ENCODE measurements at places on chromosomes 13 and 19.
A peak's percentile ranks its signal among the peaks of the same experiment; 100 is the strongest.

DNA sequence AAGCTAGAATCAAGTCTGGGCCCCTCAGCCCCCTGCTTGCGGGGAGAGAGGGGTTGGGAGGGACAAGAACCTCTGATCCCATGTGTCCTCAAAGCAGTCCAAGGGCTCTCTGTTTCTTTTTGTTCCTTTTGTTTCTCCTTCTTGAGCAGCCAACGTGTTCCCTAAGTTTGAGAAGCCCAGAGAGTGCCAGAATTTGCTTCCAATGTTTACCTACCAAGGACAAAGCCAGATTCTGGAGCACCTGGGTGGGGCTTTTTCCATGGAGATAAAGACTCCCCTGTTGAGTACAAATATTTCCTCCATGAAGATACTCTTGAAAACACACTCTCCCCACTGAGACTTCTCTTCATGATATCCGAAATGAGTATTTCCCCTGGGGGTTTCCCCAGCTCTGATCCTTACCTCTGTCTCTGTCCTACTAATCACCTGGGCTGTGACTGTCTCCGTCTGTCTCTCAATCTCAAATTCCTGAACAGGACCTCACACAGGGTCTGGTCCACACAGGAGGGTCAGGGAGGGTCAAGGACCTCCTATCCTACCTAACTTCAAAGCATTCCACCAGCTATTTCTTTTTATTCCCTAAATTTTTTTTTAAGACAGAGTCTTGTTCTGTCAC is 27.4 kb downstream of the CD177 start:
- no peak for DNase-seq

DNA sequence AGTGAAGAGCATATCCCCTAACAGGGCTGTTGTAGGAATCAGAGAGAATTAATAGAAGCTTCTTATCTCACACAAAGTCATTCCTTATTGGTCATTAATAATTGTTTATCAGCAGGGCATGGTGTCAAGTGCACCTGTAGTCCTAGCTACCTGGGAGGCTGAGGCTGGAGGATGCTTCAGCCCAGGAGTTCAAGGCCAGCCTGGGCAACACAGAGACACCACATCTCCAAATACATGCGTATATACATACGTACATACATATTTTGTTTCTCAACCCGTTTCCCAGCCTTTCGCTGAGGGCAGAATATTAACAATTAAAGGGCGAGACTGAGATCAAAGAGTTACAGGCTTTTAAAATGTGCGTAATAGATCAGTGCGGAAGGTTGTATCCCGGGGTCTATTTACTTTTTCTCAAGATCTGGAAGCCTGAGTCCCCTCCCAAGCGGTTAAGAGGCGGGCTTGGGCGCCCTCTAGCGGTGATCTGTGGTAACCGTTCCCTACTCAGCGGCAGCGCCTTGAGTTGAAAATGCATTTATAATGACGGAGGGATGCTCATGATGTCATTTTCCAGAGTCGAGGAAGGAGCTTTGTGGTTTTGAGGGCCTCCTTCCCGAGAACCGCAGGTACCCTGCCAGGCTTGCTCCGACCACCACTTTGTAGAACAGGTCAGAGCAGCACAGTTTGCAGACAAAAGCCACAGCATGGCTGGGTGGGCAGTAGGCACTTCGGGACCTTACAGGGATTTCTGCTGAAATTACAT is 169.6 kb upstream of the GPR12 start:
- peak; percentile 89 for DNase-seq

- no peak for DNase-seq
Observed at GRCh38 chr19:48473161-48473966, 4.2 kb downstream of the CYTH2 start.

GRCh38 chr13:49058761-49059160 is 83.0 kb downstream of the FNDC3A start:
- DNase-seq, result no peak

GRCh38 chr13:31755803-31756212 is 16.5 kb downstream of the RXFP2 start:
- DNase-seq, result no peak

DNA sequence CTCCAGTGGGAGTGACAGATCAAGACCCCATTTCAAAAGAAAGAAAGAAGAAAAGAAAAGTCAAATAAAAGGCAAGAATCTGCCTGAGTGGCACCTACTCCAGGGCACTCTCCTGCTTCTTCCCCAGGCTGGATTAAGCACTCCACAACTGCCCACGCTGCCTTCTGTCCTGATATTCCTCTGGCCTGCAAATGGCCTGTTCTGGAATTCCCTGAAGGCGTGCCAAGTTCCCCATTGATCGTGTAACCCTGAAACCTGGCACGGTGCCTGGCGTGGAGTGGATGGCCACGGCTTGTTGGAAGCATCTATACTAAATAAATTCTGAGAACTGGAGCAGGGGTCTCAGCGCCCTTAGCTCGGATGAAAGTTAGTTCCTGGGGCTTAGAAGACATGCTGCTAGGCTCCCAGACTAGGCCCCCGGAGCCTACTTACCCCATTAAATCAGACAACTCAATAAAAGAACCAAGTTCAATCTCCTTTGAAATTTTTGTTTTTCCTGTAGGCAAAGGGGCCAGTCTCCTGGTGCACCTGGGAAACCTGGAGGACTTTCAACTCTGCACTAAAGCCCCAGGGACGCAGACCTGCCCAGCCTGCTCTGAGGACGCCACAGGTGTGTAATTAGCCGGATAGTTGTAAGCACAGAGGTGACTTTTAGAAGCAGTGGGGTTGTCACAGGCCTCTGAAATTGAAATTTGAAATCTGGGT is 21.9 kb downstream of the ANKRD27 start:
- DNase-seq, result peak; percentile 66

DNA sequence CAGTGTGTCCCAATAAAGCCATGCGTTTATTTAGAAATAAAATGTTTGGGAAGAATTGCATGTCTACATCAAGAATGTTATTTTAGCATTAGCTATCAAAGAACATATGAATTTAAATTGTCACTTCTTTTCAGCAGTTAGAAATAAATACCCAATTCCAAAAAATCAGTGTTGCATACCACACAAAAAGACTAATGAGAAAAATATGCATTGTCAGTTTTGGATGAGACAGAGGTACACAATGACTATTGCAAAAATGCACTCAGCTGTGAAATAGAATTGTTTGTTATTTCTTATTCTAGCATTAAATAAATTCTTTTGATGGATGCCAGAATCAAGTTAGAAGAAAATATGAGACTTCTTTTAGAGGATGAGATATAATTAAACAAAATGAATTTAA is 833.9 kb downstream of the SLITRK1 start:
- no peak for DNase-seq

DNA sequence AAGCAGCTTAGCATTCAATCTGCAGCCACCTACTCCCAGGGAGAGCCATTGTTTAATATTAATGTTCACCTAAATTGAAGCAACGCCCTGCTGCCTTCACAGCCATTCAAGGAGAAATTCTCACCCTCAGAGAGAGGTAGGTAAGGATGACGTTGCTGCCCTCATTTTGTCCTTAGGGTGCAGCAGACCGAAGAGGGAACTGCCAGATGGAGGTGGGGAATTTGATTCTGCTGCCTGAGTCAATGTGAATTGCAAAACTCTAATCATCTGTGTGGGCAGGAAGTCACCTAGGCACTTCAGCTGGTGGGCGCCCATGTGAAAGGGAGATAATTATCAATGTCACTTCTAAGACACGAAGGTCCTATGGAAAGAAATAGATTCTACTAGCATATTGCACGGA is 503.4 kb downstream of the TBC1D4 start:
- DNase-seq, result no peak

DNA sequence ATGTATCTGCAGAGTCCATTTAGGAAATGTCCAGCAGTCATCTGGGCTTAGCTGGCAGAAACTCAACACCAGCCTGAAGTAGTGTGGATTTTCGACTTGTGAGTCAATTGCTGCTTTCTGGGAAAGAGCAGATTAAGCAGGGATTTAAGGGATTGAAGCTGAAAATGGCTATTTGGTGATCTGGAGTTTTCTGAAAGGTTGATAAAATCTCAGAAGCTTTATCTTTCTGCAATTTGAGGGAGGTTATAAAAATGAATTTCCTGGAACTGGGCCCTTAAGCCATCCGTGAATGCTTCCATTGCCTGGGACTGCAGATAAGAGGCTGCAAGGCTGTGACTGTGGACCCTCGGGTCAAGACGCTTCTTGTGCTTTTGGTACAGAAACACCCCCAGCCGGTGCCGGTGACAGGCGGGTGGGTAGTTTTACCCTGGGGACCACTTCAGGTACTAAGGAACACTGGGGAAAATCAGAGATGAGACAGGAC is 61.5 kb downstream of the COL4A1 start:
- DNase-seq, result no peak

DNA sequence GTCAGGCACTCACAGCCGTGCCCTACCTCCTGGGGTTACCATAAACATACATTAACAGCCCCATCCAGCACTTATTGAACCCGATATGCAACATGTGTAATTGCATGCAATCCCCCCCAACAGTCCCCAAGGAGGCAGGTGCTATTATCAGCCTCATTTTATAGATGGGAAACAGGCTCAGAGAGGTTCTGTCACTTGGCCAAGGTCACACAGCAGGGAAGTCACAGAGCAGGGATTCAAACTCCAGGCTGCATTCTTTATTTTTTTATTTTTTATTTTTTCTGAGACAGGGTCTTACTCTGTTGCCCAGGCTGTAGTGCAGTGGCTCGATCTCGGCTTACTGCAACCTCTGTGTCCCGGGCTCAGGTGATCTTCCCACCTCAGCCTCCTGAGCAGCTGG is 38.4 kb upstream of the TNFAIP8L1 start:
- no peak for DNase-seq

GRCh38 chr19:10478903-10479384 is 24.2 kb downstream of the KEAP1 start:
- DNase-seq, result peak; percentile 93

GRCh38 chr13:47611664-47612288 is 389.3 kb downstream of the SUCLA2 start:
- DNase-seq, result no peak

DNA sequence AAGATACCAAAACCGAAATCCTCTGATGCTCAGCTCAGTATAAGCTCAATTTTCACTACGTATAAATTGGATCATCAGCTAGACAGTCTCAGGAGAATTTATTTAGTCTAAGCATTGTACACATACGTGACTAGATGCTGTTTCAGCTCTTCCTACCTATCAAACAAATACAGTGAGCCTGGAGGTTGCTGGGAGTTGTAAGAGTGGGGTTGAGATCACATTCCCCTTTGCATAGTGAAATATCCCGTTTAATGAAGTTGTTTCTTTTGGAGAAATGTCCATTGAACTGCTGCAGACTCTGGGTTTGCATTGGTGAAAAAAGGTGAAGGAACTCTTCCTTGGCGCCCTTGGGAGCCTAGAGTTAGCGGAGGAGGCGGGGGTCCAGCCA is 68.9 kb upstream of the GJB6 start:
- no peak for DNase-seq

DNA sequence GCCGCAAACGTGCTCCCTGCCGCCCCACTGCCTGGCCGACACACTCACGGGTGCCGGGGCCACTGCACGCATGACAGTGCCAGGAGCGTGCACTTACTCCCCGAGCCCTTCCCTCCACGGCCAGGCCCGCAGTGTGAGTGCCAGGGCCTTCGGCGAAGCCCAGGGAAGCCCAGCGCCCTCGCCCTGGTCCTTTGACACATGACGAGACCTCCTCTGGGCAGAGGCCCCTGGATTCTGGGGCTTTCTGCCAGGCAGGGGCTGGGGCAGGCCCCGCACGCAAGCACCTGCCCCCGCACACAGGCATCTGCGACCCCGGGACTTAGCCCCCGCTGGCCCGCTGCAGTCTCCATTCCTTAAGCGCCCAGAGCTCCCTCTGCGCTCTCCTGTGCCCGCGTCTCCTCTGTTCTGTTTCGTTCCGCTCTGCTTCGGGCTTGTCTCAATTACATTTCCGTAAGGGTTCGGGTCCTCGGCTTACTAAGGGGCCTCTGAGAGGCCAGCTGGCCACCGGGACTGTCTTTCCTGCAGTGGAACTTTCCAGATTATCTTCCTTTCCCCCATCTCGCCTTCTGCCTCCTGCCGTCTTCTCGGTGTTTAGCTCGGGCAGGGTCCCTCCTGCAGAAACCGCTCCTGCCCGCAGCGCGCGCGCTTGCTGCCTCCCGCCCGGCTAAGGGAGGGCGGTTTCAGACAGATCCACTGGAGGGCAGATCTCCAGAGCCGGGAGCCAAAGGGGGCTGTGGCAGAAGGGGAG is 98.8 kb downstream of the ING1 start:
- DNase-seq, result peak; percentile 52

GRCh38 chr19:33520048-33520643 is 1.4 kb downstream of the PEPD start:
- no peak for DNase-seq

- peak; percentile 27 for DNase-seq
Observed at GRCh38 chr19:3606690-3607289, at the start of gene TBXA2R. Gene TBXA2R (minus strand): TSS chr19:3606875. CDS start chr19:3600634, 6,241 bp downstream.

DNA sequence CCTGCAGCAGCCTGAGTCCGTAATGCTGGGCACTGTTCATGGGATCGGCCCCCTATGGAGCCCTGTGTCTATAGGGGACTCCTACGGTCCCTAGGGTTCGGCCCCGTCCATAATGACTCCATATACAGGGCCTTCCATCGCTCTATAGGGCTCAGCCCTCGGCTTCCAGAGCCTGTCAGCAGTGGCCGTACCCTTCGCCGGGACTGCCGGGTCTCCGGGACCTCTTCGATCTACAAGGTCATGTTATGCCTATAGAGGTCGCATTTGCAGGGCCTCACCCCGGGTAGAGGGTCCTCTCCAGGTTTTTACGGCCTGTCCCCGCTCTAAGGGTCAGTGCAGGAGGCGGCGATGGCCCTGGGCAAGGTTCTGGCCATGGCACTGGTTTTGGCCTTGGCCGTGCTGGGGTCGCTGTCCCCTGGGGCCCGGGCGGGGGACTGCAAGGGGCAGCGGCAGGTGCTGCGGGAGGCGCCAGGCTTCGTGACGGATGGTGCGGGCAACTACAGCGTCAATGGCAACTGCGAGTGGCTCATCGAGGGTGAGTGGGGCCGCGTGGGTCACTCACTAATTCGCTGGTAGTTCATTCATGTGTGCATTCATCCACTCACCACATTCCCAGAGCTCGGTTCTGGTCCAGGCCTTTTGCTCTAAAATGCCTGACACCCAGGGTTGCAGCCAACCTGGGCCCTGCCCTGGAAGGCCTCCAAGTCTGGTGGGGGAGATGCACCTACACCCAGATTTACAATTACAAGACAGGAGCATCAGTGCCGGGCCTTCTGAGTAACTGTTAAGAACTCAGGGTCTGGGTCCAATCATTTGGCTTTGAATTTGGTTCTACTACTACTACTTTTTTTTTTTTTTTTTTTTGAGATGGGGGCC is 699 bp downstream of the MEGF8 start:
- peak; percentile 26 for DNase-seq

Measured in tongue (tissue), 3 donors.